GM04504 (cell line): ENCODE measurements at places on chromosomes 5 and 9.

DNA sequence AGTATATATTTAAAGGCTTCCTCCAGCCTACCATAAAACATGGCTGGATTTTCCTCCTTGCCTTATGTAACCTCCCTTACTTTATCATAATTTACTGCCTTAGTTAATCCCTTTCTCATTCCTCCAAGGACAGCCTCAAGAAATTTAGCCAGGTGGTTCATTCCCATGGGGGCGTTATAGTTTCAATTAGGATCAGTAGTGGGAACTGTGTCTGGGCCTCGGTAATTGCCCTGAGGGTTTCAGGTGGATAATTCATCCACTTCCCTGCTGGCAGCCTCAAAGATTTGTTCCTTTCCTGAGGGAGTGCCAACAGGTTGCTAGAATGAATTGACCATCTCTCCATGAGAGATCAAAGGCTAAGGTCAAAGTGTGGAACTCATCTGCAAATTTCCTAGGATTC, 4.3 kb upstream of the GM2A start:
- DNase-seq = no peak

DNA sequence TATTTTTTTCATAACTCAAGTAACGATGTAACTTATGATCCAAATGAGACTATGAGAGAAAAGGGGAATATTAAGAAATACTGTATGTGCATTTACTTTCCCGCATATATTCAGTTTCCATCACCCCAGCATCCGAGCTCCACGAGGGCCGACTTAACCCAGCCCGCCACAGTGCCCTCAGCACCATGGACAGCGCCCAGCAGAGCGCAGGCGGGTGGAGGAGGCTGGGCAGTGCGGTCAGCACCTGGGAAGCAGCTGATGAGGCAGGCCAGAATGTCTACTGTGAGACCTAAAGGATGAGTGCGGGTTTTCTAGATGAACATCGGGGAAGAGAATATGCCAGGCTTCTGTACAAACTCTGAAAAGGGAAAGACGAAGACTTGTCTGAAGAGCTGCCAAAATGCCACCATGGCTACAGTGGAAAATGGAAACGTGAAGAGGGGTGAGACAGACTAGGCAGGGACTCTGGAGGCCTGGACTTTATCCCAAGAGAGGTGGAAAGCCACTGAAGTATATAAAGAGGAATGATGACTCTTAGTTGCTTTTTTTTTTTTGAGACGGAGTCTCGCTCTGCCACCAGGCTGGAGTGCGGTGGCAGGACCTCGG, 34.5 kb upstream of the MED27 start:
- peak; percentile 27 for DNase-seq

- no peak for DNase-seq
Measured at GRCh38 chr5:168121138-168121494, 170.3 kb upstream of the WWC1 start.

DNA sequence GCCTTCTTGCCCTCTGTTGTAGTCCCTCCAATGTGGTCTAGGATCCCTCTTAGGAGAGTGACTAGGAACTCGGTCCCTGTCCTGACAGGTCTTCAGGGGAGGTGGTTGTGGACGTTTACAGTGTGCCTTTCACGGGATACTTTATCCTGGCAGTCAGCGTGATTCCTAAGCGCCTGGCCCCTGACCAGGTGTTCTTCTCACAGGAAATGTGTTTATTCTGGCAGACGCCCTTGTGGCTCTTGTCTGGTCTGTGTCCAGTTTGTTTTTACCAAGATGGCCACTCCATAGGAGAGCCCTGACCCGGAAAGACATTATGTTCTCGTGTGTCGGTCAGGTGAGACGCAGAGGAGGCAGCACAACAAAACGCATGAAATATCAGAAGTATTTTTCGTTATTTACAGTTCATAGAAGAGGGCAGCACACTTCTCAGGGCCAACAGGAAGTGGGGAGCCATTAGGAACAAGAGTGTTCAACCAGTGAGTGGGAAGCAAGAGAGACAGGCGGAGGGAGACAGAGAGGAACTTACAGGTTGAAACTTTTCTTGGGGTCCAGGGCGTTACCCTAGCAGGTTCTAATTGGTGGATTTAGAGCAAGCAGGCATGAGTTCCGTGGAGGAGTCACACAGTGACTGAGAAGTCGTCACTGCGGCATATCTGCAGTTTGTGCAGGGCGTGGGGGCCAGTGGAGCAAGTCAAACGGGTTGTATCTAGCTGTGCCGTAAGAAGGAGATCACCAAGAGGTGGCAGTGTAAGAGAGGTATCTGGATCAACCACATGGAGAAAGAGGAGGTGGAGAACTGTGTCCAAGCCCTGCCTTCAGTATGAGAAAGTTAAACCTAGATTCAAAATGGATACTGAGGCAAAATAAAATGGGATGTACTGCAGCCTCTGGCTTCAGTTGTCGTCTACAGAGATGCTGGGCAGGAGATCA, 412.9 kb downstream of the ZSWIM6 start:
- DNase-seq = no peak

- DNase-seq = no peak
Measured at GRCh38 chr9:4413856-4414255, 76.4 kb upstream of the SLC1A1 start.

GRCh38 chr9:120654272-120654671, 60.0 kb downstream of the MEGF9 start:
- DNase-seq = no peak

GRCh38 chr5:156460471-156460870, 133.5 kb downstream of the SGCD start:
- no peak for DNase-seq

- DNase-seq = peak; percentile 12
Measured at GRCh38 chr9:27033815-27034403, 28.4 kb upstream of the LRRC19 start.
